A673 (cell line): ENCODE measurements at places on chromosomes 12 and 14. TPM values are rescaled to one million over a fixed set of nuclear protein-coding genes. Genes with fewer than 3 reads are reported as not detected.

Gene TEX52
- total RNA-seq, result 0.44 TPM in 1 of 2 replicates, not detected in the other

Gene GRIN2B
- total RNA-seq, result not detected in 2 replicates

Gene PCK2
- 16.8 and 46.3 TPM in 2 replicates for total RNA-seq

Gene MSI1
- 3.6 and 8.8 TPM in 2 replicates for total RNA-seq

Gene LRRC10
- not detected in 2 replicates for total RNA-seq
